ENCODE measurements at places on chromosomes 2 and 18. TPM values are rescaled to one million over a fixed set of nuclear protein-coding genes. Genes with fewer than 3 reads are reported as not detected.

Gene RAMP1
- total RNA-seq = 1.8 TPM

Gene DSEL
- total RNA-seq = 0.76 TPM

Gene RNU2-63P
- 5.0 TPM for total RNA-seq

Gene EHD3
- 1.2 TPM for total RNA-seq

Gene TTN
- 1.7 TPM for total RNA-seq

Gene GMCL1
- total RNA-seq = 27.2 TPM

Gene CGREF1
- 0.53 TPM for total RNA-seq

Gene SEC11C
- 60.4 TPM for total RNA-seq

Gene SOWAHC
- total RNA-seq = 55.8 TPM

Gene CPSF3
- total RNA-seq = 20.0 TPM

Gene TIA1
- total RNA-seq = 82.2 TPM

Gene DNAJC5G
- total RNA-seq = not detected

Gene ADAM17
- total RNA-seq = 22.0 TPM

Gene SERPINB12
- total RNA-seq = not detected

Gene FSHR
- not detected for total RNA-seq

Gene CNGA3
- 0.27 TPM for total RNA-seq

Gene GNLY
- total RNA-seq = 11.8 TPM

Gene EFHD1
- 2.7 TPM for total RNA-seq

Gene CXCR2
- 0.18 TPM for total RNA-seq

Gene COPS7B
- total RNA-seq = 28.1 TPM

Gene SMYD1
- not detected for total RNA-seq

Gene PLB1
- 0.98 TPM for total RNA-seq

Gene NPAS2
- 59.6 TPM for total RNA-seq

Gene C2orf72
- total RNA-seq = 54.8 TPM

Gene C2orf80
- not detected for total RNA-seq

Gene CIB4
- total RNA-seq = not detected

Gene PROC
- 2.9 TPM for total RNA-seq

Gene MAPRE3
- total RNA-seq = 27.9 TPM

Gene UGT1A8
- 25.1 TPM for total RNA-seq

Data from left colon (tissue), 2 donors.